PC-3 (cell line): ENCODE measurements at places on chromosomes 5 and 9. TPM values are rescaled to one million over a fixed set of nuclear protein-coding genes. Genes with fewer than 3 reads are reported as not detected.

GPX8 gene
- 13.0 and 18.3 TPM in 2 replicates for total RNA-seq

OTP gene
- not detected in 2 replicates for total RNA-seq

ADAMTS19 gene
- not detected in 2 replicates for total RNA-seq

FGF1 gene
- 1.5 and 9.7 TPM in 2 replicates for total RNA-seq

DNA sequence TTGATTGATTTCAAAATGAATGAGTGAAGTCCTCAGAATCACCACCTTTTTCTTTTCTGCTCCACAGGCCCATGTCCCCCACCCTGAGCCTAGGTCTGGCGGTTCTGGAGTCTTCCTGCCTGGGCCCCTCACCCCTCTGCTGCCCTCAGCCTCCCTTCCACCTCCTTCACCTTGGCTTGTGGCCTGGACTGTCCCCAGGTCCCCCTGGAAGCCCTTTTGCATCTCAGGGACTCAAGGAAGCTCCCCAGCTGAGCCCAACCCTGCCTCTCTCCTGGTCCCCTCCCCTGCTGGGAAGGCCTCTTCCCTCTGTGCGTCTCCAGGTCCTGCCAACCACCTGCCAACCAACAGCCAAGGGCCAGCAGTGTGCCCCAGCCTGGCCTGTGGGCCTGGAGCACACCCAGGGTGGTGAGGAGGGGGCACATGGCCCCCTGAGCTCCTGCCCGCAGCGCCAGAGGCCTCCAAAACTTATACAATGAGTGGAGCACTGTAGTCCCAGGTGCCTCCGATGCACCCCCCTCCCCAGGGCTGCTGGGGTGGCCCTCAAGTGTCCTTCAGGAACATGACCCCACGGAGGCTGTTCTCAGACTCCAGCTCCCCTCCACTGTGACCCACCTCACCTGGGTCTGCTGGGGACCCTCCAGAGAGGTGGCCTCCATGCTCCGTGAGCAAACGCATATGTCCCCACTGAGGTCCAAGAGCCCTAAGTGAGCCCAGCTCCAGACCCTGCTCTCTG, 20.3 kb downstream of the GLT6D1 start:
- H3K27me3 ChIP-seq, result peaks cover 38% of the 10 kb centered on the region
- no peak for DNase-seq
- no peaks in the 10 kb centered on the region for H3K36me3 ChIP-seq
- H3K4me1 ChIP-seq, result no peaks in the 10 kb centered on the region
- no peak overlapping the region for H3K4me3 ChIP-seq

DNA sequence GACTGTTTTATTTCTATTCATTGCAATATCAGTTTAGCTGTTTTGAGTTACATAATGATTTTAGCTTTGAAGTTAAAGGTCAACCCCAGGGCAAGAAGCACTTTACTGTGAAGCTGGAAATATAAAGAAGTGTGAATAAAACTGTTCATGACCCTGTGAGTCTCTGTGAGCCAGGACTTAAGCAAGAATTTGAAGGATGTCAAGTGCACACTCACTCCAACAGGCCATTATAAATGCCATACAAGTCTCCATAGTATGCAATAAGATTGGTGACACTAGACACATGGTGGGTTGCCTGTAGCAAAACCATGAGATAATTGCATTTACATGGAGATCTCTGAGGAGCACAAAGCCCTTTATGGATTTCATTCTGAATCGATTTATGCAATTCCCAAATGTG, 318.7 kb upstream of the ITGA1 start:
- no peak for DNase-seq
- H3K4me1 ChIP-seq, result no peaks in the 10 kb centered on the region
- H3K4me3 ChIP-seq, result no peak overlapping the region
- no peaks in the 10 kb centered on the region for H3K27me3 ChIP-seq
- H3K27ac ChIP-seq, result no peak overlapping the region

GRCh38 chr9:36542355-36542754, 30.3 kb upstream of the MELK start:
- no peaks in the 10 kb centered on the region for H3K36me3 ChIP-seq
- no peaks in the 10 kb centered on the region for H3K27me3 ChIP-seq
- H3K4me3 ChIP-seq, result no peak overlapping the region
- no peaks in the 10 kb centered on the region for H3K4me1 ChIP-seq
- no peak for DNase-seq

- H3K4me3 ChIP-seq, result no peak overlapping the region
- H3K27ac ChIP-seq, result no peak overlapping the region
- no peaks in the 10 kb centered on the region for H3K36me3 ChIP-seq
- no peaks in the 10 kb centered on the region for H3K27me3 ChIP-seq
Measured at GRCh38 chr5:94388773-94389514, 229.5 kb downstream of the KIAA0825 start.
